ENCODE measurements at places on chromosomes 6 and 20.

- no peaks in the 10 kb centered on the region for H3K36me3 ChIP-seq
- no peaks in the 10 kb centered on the region for H3K4me1 ChIP-seq
- no peak overlapping the region for H3K4me3 ChIP-seq
- H3K27ac ChIP-seq, result no peak overlapping the region
Measured at GRCh38 chr6:79373880-79374279, 139.4 kb upstream of the HMGN3 start.

GRCh38 chr6:40671694-40672050, 84.5 kb upstream of the LRFN2 start:
- no peaks in the 10 kb centered on the region for H3K4me1 ChIP-seq
- no peak overlapping the region for H3K27ac ChIP-seq
- H3K4me3 ChIP-seq, result no peak overlapping the region
- no peaks in the 10 kb centered on the region for H3K36me3 ChIP-seq

- H3K36me3 ChIP-seq, result no peaks in the 10 kb centered on the region
- H3K27me3 ChIP-seq, result peaks cover 33% of the 10 kb centered on the region
- H3K4me1 ChIP-seq, result no peaks in the 10 kb centered on the region
- H3K27ac ChIP-seq, result no peak overlapping the region
Measured at GRCh38 chr6:20334334-20334733, 67.3 kb upstream of the E2F3 start.

- H3K27ac ChIP-seq, result peak overlapping the region; percentile 72
- H3K27me3 ChIP-seq, result no peaks in the 10 kb centered on the region
- H3K4me1 ChIP-seq, result no peaks in the 10 kb centered on the region
Measured at GRCh38 chr20:41221614-41222218, 84.4 kb downstream of the PLCG1 start.

- no peak for DNase-seq
- H3K27me3 ChIP-seq, result no peaks in the 10 kb centered on the region
- H3K4me3 ChIP-seq, result no peak overlapping the region
Measured at GRCh38 chr6:157410045-157410444, 29.1 kb downstream of the ZDHHC14 start.

- no peak overlapping the region for H3K4me3 ChIP-seq
- no peaks in the 10 kb centered on the region for H3K36me3 ChIP-seq
- H3K27ac ChIP-seq, result peak overlapping the region; percentile 6
- no peaks in the 10 kb centered on the region for H3K27me3 ChIP-seq
Measured at GRCh38 chr20:17542993-17543412, 11.8 kb upstream of the BFSP1 start.

DNA sequence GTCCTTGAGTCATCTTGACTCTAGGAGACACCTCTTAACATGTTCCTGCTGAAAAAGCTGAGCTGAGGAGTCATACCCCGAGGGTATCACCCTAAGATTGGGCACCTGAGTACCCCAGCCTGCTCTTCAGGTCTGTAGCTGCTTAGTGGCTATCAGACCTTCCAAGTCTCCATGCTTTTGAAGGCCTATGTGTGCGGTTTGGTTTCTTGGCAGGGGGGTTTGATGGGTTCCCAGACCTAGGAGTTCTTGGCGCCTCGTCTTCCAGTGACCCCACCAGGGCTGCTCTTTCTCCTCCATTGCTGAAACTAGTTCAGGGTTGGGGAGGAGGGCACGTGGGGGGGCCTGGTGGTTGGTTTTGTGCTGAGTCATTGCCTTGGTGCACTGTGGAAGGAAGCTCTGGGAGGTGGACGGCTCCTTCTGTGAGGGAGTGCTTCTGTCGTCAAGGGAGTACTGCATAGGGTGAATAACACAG, 20.1 kb downstream of the IGF2R start:
- DNase-seq, result no peak
- no peaks in the 10 kb centered on the region for H3K27me3 ChIP-seq
- no peaks in the 10 kb centered on the region for H3K36me3 ChIP-seq
- H3K4me1 ChIP-seq, result peaks cover 27% of the 10 kb centered on the region

GRCh38 chr6:140079328-140079727, 704.9 kb upstream of the CITED2 start:
- peaks cover 8% of the 10 kb centered on the region for H3K4me1 ChIP-seq
- H3K36me3 ChIP-seq, result no peaks in the 10 kb centered on the region
- no peak overlapping the region for H3K27ac ChIP-seq
- DNase-seq, result no peak
- H3K4me3 ChIP-seq, result no peak overlapping the region
- H3K27me3 ChIP-seq, result no peaks in the 10 kb centered on the region

- H3K4me1 ChIP-seq, result no peaks in the 10 kb centered on the region
- no peak overlapping the region for H3K27ac ChIP-seq
- H3K27me3 ChIP-seq, result no peaks in the 10 kb centered on the region
- no peak for DNase-seq
Measured at GRCh38 chr20:48217190-48217589, 431.9 kb upstream of the SULF2 start.

DNA sequence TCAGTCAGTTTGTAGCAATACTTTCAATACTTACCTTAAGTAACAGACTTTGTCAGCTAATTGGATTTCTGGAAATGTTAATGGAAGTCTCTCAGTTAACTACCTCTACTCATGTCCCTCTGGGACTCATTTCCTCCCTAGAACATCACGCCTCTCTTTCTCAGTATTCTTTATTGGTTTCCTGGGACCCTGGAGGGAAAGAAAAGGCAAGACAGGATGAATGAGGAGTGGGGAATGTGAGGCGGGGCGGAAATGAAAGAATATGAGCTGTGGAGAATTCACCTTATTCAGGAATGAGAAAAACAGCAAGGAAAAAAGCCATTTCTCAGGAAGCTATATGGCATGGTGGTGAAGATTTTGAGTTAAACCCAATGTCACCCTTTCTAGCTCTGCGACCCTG, 62.7 kb downstream of the ANKS1A start:
- no peak overlapping the region for H3K4me3 ChIP-seq
- DNase-seq, result no peak
- H3K27ac ChIP-seq, result no peak overlapping the region
- peaks cover 13% of the 10 kb centered on the region for H3K4me1 ChIP-seq

GRCh38 chr6:142846883-142847287, 98.1 kb downstream of the HIVEP2 start:
- no peaks in the 10 kb centered on the region for H3K36me3 ChIP-seq

DNA sequence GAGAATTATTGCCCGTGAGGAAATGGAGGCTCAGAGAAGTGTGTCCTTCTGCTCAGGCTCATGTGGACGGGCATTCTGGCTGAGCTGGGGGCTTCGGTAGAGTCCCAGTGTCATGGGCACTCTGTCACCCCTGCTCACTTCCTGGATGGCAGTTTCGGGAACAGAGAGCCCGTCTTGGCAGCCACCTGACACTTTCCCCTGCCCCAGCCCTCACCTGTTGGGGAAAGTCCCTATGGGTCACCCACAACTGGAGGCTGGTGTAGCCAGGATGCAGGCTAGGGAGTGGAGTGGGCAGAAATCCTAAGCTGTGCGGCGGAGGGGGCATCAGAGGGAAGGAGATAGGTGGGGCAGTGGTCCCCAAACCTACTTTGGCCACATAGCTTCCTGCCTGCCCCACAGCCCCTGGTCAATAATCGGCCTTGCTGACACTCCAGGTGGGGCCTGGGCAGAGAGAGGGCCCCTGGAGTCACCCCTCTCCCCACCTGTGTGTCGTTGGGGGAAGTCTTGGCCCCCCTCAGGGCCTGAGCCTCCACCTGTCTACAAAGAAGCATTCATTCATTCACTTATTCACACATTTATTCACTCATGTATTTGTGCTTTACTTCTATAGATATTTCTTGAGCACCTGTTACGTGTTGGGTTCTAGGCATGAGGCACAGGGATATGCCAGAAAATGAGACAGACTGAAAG, 40.5 kb downstream of the SNAI1 start:
- no peak for DNase-seq
- H3K4me1 ChIP-seq, result peaks cover 15% of the 10 kb centered on the region
- H3K36me3 ChIP-seq, result no peaks in the 10 kb centered on the region
- no peaks in the 10 kb centered on the region for H3K27me3 ChIP-seq
- no peak overlapping the region for H3K27ac ChIP-seq

DNA sequence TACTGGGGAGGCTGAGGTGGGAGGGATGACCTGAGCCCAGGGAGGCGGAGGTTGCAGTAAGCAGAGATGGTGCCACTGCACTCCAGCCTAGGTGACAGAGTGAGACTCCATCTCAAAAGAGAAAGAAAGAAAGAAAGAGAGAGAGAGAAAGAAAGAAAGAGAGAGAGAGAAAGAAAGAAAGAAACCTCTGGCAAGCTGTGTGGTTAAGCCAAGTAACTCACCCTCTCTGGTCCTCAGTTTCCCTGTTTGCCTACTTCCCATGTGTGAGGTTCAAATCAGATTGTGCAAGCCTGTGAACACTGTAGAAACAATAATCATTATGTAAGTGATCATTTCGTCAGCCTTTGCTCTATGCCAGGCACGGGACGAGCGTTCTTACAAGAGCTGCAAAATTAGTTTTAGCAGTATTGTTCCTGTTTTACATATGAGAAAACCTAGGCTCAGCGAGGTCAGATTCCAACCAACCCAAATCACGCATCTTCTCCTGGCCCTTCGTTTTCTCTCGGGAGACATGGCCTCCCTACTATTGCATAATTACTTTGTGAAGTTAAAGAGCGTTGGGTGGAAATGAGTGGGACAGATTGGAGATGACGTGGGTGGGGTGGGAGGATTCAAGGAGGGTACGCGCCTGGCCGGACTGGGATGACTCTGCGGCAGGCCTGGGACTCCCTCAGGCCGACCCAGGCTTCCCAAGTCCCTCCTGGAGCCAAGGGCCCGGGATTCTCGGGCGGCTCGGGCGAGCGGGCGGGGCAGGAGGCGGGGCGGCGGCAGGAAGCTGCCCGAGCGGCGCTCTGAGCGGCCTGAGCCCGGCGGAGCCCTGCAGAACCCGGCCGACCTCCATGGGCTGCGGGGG, at the start of gene SNX21:
SNX21 (plus strand) TSS at position 770 of the 853 bp plus-strand sequence. CDS start 121 bp downstream, outside the sequence.
- no peaks in the 10 kb centered on the region for H3K36me3 ChIP-seq
- H3K27ac ChIP-seq, result peak within 1 kb of the TSS; percentile 89
- no peaks in the 10 kb centered on the region for H3K27me3 ChIP-seq
- no peak for DNase-seq
- peak within 1 kb of the TSS; percentile 85 for H3K4me3 ChIP-seq

DNA sequence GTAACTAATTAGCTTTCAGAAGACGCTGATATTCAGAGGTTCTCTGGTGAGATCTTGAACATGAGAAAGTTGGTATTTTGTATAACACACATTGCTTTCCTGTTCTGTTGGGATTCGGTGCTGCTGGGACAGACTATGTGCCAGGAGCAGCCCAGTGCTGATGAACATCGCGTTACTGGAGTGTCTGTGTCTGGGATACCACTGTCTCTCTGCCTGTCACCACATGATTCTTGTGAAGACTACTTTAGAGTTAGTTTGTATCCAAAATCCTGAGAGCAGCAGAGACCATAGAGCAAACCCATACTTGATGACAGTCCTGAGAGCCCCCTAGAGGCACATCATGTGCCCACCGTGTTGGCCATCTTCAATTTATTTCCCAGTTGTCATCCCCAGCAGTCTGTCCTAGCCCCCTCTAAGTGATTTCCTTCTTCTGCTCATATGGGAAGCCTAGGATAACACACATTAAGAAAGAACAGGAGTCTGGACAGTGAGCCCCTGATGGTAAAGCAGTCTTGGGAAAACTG, 41.8 kb upstream of the TINAG start:
- DNase-seq, result no peak
- no peaks in the 10 kb centered on the region for H3K36me3 ChIP-seq
- H3K4me3 ChIP-seq, result no peak overlapping the region
- H3K4me1 ChIP-seq, result no peaks in the 10 kb centered on the region
- no peaks in the 10 kb centered on the region for H3K27me3 ChIP-seq

GRCh38 chr6:21277601-21278374, 315.8 kb upstream of the SOX4 start:
- H3K4me3 ChIP-seq, result no peak overlapping the region
- no peak for DNase-seq
- H3K27me3 ChIP-seq, result no peaks in the 10 kb centered on the region
- no peaks in the 10 kb centered on the region for H3K4me1 ChIP-seq
